ENCODE measurements at places on chromosomes 5 and 9.
A peak's percentile ranks its signal among the peaks of the same experiment; 100 is the strongest.

DNA sequence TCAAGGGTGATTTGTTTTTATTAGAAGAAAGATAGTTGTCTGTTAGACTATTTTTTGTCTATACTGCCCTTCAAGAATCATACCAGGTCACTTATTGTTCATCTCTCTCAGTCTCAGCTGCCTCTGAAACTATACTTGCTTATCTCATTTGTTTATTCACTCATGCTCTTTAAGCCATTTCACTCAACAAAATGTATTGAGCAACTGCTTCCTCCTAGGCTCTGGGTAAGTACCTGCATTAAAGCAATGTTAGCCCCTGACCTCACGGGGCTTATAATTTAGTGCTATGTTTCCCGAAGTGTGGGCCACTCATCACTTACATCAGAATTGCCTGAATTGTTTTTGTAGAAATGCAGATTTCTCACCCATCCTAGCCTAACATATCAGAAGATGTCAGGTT lies 100.9 kb downstream of the DPYSL3 start:
- no peak for DNase-seq

DNA sequence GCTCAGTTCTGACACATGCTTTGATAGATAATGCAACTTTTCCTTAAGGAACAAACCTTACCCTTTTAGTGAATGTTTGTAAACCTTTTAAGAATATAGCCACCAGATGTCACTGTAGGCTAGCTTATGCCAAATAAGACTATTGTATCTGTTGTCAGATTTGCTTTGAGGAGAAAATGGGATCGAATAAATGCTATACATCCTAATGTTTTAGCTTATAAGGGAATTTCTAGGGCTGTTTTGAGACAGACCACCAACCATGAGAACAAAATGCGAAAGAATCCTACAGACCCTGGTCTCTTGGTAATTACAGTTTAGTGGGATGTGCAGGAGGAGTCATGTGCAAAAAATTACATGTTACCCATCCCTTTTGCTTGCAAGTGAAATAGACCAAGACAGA lies 127.6 kb upstream of the NMUR2 start:
- DNase-seq: no peak

DNA sequence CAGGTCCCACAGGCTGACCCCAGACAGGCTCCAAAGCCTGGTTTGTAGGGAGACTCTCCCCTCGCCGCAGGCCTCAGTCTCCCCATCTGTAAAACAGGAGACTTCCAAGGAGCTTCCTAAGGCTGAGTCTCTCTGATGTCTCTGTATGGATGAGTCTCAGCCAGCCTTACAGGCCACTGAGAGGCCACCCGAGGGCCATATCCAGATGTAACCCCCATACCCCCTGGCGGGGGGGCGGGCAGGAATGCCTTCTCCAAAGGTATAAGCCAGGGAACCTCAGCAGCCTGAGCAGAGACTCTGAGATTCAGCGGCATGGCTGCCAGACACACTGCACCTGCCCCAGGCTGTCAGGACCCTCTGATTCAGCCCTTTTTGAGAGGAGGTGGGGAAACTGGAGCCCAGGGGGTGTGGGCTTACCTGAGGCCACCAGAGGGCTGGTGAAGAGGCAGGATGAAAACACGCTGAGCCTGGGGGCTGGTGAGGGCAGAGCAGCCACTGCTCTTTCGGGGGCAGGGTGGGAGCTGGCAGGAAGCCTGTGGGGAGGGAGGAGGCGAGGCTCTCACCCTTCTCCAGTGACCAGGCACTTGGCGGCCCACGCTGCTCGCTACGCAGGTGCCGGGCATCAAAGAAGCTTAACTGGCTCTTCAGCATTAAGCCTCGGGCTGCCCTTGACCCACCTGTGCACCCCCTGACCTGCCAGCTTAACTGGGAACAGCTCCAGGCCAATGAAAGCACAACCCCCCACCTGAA lies 5.5 kb upstream of the SUSD3 start:
- no peak for DNase-seq

DNA sequence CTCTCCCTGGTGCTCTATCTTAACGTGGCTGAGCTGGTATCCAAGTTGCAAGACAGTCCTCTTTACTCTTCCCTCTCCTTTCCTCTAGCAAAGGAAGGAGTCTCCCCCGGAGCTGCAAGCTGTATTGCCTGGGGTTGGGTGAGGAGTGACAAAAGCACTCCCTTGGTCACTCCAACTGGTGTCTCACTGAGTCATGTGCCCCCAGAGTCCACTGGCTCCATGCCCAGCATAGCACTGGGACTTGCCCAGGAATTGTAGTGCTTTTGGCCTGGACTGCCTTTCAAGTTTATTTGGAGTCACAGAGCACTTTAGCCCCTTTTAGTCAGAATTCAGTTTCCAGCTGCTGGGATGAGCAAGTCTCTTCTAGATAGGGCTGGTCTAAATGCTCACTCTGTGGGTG lies 82.6 kb upstream of the FST start:
- DNase-seq: no peak

DNA sequence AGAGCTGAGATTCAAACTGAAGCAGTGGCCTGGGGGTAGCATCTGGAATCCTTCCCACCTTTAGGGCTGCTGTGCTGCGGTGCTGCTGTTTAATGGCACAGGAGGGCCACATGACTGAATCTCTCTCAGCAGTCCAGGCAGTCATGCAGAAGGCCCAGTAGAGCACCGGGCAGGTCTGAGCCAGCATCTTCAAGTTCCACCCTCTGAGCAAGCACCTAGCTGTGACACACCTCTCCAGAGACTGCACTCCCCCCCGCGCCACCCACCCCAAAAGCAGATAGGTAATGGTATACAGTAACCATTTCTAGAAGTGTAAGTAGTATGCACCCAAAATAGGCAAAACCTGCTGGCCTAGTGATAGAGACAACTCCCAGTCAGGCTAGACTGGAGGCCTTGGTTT lies 8.2 kb downstream of the IL4 start:
- no peak for DNase-seq

- no peak for DNase-seq
Measured at GRCh38 chr9:99868845-99869244, 37.6 kb upstream of the STX17 start.

DNA sequence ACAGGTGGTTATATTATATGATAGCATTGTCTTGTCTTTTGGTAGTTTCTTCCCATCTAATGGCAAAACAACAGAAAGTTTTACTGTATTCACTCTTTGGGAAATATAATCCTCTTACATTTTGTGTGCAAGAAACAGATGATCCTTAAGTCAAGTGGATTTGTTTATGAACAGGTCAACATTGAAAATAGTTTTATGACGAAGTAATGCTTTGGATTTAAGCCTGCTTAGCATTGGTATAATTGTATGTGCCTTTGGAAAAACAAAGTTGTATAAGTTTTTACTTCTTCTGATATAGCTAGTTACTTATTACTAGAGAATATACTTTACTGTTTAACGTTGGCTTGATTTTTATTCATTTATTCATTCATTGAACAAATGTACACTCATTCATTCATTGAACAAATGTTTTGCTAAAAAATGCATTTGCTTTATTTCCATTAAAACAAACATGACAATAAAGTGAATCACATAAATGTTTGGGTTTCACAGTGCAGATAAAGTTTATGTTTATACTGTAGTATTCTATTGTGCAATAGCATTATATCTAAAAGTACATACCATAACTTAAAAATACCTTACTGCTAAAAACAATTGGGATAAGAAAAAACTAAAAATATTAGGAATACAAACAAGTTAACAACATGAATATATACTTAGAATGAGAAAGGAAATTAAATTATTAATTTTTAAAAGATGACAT lies 12.3 kb downstream of the SGCD start:
- DNase-seq: no peak

DNA sequence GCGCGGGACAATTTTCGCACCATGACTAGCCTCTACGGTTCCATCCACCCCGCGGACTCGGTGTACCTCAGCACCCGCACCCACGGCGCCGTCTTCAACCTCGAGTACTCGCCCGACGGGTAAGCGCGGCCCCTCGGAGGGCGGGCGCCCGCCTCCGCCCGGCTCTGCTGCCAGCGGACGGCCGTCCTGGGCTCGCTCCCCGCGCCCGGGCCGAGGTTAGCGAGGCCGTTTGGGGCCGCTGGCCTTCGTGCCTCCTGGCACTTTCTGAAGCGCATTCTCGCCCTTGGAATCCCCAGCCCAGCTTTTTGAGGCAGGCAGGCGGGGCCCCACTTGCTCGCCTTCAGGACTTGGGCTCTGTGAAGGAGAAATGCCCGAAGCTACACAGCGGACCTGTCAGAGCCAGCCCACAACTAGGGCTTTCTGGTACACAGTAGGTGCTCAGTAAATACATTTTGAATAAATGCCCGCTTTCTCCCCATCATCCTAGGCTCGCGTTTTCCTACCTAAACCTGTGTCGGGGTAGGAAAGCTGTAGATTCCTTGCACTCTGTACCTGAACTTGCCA lies 772 bp downstream of the DCAF10 start:
- peak; percentile 47 for DNase-seq

DNA sequence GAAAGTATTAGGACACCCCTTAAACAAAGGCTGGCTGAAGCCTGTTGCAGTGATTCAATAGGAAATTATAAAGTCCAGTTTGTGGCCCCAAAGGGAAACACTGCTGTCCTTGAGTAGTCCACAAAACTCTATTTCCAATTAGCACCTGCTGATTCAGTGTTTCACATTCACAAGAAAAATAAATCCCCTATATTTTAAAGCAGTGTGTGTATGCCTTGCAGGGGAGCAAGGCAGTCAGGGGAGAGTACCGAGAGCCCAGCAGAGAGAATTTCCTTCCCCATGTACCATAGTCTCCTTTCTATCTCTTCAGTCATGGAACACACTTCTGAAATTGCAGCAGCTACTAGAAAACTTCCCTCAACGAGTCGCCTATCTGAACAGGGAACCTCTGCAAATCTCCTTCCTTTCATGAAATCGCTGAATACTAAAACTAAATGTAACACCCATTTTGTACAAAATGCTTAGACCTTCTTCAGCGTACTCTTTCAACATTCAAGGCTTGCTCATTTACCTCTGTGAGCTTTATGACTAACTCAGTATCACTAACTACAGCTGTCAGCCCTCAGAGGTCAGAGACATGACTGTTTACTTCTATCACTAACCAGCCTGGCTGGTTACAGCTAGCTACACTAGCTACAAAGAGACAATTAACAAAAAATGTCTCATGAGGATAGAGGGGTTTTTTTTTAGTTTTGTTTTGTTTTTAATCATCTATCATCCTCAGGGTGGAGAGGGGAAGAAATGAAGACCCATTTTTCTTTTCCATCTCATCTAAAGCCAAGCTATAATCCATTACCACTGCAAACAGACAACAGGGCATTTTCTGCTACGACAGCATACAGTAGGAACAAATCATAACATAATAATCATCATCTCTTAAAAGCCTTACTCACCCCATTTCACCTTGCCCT lies 188.7 kb downstream of the EBF1 start:
- DNase-seq: no peak

- no peak for DNase-seq
Measured at GRCh38 chr5:932628-933250, 40.1 kb downstream of the TRIP13 start.

DNA sequence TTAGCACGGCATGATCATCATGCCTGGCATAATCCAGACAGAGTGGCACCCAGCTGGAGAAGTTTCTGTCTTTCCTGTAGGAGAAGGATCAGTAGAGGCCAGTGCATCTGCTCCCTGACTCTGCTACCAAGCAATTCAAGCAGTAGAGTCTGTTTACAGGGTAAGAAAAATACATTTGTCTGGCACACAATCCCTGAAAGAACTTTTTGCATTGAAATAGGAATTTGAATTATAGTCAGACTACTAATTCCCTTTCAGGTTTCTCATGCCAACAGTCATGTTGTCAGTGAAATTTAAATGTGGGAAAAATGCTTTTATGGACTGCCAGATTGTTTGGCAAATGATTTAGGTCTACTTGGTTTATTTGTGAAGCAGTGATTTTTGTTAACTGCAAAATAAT lies 125.6 kb downstream of the RAB3C start:
- no peak for DNase-seq

DNA sequence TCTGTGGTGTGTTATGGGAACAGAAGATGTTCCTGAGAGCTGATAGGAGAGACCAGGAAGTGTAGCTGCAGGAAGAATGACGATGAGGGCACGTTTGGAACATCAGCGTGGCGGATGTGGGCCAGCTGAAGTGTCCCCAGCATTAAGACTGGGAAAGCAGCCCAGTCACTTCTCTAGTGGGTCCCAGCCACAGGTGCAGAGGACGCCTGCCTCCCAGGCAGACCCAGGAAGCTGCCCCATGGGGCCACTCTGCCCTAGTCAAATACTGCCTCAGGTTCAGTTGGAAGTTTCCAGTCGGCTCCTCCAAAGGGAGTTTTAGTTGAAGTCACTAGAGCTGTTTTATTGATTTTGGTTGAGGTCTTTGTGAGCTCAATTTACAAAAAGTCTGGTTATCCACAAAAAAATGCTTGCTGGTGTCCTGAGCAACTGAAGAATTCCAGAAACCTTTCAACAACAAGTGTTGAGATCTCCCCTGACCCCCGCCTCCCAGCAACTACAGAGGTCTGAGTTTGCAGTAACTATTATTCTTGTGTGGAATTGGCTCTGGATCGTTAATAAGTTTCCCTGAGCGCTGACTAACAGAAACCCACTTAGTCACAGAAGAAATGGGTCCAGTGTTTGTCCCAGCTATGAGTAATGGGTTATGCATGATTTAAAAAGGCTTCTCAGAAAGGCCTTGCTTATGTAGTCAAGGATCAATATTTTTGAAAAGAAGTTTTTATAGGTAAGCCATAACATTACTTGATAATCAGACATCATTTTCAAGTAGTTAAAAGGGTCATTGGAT lies 294.1 kb downstream of the FANCC start:
- DNase-seq: no peak

DNA sequence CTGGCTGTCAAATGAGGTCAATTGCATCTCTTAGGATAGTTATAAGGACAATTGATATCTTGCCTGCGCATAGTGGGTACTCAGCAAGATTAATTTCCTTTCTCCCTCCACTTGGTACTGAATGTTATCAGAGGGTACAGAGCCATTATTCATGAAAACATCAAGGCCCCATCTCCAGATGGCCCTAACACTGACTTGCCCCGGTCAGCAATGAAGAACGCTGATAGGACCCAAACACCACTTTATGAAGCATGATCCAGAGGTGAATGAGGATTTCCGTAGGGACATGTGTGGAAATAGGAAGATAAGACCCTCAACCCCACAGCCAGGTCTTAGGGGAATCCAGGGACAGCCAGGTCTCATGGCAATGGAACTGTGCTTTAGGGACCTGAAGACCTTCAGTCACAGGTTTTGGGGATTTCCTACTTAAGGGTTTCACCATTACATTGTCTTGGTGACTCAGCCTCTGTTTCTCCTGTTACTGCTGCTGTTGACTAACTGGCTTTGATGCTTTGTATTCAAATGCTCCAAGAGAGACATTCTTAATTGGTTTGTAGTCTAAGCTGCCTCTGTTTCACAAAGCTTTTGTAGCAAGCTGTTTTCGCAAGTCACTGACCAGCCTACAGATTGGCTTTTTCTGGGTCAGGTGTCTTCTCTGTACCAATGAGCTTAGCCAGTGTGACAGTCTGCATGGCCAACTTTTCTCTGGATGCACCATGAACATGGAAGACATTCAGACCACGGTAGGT lies 35.3 kb upstream of the IQGAP2 start:
- DNase-seq: no peak

Measured in activated naive CD8-positive, alpha-beta T cell treated with anti-CD3 and anti-CD28 coated beads, Interleukin-2, amount 50 U/mL, for 24 hours (primary cell).